Stimulated activated CD8-positive, alpha-beta memory T cell treated with anti-CD3 and anti-CD28 coated beads, Interleukin-7, amount 100 ng/mL, for 48 hours (primary cell): ENCODE measurements at places on chromosomes 13 and 19.

DNA sequence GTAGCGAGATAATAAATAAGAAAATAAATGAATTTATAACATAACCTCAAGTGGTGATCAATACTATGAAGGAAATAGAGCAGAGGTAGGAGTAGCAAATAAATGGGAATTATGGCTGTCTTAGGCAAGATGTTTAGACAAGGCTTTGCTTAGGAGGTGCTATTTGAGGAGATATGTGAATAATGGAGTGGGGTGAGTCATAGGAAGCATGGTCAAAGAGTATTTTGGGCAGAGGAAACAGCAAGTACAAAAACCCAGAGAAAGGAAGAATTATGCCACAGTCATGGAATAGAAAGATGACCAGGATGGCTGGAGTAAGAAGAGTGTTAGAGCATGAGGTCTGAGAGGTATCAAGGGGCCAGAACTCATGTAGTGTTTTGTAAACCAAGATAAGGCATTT is 33.6 kb upstream of the LPAR6 start:
- DNase-seq: no peak

GRCh38 chr13:94198681-94199080 is 280.8 kb downstream of the DCT start:
- DNase-seq: no peak

- DNase-seq: no peak
These were observed 9.7 kb upstream of the ATP11A start for GRCh38 chr13:112679932-112680677.

DNA sequence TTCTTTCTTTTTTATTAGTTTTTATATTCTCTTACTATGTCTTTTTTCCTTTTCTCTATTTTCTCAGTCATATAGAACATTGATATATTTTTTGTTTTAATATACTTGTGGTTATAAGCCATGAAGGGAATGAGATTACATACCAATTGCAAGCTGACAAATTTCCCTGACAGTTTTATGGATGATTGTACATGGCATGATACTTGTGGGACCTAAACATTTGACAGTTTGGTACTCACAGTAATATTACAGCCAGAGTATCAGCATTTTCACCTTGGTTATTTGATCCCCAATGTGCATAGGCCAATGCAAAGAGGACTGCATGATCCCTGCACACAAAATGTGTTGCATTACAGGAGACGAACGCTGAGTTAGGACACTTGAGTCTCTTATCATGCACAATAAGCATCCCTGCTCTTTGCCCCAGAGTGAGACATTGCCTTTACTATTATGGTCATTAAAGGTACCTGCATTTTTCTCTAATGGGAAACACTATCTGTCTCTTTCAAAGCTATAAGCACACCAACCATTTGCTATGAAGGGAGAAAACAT is 713.4 kb upstream of the PCDH20 start:
- no peak for DNase-seq

GRCh38 chr19:33552928-33553279 is 31.3 kb upstream of the PEPD start:
- no peak for DNase-seq
